Right hindlimb (tissue), 1 donor: ENCODE measurements at places on chromosomes 5 and 9.

- peak; percentile 29 for DNase-seq
Observed at GRCh38 chr5:116441223-116441622, 133.4 kb downstream of the SEMA6A start.

DNA sequence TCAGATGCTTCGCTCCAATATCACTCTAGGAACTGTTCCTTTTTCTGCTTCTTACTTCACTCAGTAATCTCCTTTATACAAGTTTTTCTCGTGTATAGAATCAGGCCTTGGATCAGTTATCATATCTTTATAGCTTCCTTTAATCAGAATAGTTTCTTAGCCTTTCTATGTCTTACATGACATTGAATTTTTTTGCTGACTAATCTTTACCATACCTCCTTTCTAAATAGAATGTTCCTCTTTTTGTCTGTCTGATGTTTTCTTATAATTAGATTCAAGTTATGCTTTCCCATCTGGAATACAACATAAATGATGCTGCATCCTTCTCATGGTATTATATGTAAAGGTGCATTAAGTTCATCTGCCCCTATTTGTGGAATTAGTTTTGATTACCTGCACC lies 40.2 kb upstream of the TYRP1 start:
- DNase-seq = no peak

DNA sequence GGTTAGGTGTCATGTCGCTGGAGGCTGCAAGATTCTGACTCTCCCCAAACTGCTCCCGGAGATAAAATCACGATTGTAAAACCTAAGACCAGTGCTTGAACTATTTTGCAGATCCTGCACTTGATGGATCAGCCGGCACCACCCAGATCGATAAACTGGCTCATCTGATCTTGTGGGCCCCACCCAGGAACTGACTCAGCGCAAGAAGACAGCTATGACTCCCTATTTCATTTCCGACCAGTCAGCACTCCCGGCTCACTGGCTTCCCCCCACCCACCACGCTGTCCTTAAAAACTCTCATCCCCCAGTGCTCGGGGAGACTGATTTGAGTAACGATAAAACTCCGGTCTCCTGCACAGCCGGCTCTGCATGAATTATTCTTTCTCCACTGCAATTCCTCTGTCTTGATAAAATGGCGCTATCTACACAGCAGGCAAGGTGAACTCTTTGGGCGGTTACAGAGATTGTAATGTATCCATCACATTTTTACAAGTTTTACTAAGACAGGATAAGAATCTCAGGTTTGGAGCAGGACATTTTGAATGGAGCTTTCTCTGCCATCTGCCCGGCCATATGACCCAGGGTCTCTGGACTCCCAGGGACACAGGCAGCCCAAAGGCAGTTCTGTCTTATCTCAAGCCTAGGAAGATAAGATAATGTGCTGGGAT lies 10.6 kb upstream of the PPP1R26 start:
- DNase-seq = no peak

DNA sequence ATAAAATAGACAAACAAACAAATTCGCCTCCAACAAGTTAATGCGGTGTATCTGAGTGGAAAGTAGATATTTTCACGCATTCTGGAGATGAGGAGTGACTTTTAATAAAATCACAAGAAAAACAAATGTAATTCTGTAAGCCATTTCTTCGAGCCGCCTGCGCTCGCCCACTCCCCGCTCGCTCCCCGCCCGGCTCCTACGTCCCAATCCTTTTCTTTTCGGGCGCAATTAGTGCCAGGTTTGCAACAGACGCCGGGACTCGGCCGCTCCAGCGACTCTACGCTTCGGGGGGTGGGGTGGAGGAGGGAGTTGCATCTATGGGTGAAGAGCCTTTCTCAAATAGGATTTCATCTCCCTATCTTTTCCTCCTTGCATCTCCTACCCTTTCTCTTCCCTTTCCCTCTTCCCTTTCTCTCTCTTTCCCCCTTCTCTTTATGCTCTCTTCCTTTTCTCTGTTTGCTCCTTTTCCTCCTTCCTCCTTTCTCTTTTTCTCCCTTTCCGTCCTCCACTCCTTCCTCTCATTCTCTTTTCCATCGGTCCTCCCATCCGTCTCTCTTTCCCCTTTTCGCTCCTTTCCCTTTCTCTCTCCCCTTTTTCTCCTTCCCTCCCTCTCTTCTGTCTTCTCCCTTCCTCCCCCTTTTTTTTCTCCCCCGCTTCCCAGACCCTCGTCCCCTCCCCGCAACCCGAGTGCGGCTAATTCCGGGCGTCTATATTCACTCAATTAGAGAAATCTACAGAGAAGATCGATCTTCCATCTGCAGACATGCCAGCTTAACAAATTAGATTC lies 6.1 kb upstream of the OTP start:
- peak; percentile 24 for DNase-seq

DNA sequence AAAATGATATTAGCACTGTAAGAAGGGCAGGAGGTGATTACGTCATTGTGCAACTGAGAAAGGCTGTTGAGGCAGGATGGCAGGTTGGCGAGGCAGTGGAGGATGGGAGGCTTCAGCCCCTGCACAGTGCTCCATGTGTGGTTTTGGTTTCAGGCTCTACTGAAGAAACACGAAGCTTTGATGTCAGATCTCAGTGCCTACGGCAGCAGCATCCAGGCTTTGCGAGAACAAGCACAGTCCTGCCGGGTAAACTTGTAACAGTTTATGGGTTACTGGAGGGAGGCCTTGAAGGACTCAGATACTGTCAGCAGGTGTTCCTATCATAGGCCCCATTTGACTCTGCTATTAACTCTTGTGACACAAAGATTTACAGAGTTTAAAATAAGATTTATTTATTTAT lies 35.1 kb downstream of the SPTAN1 start:
- no peak for DNase-seq
